Transverse colon (tissue), 4 donors: ENCODE measurements at places on chromosomes 4 and X.

DNA sequence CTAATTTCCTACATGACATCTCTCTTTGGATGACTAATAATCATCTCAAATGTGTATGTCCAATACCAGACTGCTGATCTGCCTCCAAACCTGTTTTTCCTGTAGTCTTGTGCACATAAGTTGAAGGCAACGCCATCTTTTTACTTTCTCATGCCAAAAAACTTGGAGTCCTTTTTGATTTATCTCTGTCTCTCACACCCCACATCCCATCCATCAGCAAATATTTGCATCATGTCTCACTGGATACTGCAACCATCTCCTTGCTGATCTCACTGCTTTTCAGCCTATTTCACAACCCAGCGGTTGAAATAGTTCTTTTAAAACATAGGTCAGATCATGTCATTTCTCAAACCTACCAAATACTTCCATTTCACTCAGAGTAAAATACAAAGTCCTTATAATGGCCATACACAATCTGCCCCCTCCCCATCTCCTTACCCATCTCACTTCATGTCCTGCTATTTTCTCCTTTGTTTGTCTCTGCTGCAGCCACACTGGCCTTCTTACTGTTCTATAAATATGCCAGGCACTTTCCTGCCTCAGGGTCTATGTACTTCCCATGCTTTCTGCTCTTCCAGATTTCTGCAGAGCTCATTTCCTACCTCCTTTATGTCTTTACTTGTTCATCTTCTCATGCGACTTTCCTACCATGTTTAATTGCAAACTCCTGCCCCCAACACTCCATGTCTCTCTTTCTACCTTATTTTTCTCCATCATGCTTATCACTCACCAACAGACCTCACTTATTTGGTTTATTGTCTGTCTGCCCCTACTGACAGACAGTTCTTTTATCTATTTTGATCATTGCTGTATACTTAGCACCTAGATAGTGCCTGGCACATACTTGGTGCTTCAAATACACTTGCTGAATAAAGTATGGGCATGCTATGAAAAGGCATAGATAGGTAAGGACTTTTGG, 98.8 kb downstream of the ANXA3 start:
- DNase-seq: no peak

DNA sequence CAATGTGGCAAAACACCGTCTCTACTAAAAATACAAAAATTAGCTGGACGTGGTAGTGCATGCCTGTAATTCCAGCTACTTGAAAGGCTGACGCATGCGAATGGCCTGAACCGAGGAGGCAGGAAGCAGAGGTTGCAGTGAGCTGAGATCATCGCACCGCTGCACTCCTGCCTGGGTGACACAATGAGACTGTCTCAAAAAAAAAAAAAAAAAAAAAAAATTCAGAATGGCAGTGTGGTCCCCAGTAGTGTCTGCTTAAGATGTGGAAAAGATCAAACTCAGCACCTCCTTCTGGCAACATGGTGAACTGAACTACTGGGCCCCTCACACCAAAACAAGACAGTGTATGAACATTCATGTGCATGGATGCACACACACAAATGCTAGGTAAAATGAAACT, 32.2 kb downstream of the SMS start:
- DNase-seq: no peak

DNA sequence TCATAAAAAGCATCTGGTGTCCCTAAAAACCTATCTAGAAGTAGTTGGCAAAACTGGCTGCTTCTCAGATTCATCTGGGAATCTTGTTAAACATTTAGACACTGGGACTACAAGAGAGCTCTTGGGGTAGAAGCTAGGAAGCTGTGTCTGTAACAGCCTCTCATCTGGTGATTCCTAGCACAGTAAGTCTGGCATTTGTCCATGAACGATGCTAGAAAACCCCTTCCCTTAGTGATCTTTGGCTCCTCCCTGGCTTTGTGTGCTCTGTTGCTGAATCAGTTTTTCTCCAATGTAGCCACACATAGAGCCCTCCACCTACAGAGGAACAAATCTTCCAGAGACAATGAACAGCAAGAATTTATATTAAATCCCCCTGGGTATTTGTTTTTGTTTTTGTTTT, 951.7 kb upstream of the LCORL start:
- DNase-seq: no peak

- no peak for DNase-seq
Observed at GRCh38 chrX:104284507-104284906, 29.8 kb upstream of the ESX1 start.

DNA sequence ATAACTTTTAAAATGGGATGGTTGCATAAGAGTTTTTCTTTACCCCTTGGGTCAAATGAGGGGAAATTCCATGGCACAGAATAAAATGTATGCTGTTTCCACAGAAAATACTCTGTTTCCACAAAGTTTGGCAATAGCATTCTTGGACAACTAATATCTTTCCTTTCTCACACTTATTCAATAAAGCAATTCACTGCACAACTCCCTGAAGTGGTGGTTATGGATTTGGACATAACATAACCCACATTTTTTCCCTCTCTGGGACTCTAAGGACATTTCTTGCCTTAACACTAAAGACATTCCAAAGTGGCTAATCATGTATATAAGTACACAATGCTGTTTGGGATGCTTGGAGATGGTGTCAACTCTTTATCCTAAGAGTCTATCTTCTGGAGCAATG, 51.7 kb upstream of the GPM6B start:
- DNase-seq: no peak

- peak; percentile 17 for DNase-seq
Observed at GRCh38 chrX:131841496-131842437, 181.3 kb upstream of the STK26 start.

- no peak for DNase-seq
Observed at GRCh38 chr4:183602557-183603027, 56.4 kb downstream of the RWDD4 start.

DNA sequence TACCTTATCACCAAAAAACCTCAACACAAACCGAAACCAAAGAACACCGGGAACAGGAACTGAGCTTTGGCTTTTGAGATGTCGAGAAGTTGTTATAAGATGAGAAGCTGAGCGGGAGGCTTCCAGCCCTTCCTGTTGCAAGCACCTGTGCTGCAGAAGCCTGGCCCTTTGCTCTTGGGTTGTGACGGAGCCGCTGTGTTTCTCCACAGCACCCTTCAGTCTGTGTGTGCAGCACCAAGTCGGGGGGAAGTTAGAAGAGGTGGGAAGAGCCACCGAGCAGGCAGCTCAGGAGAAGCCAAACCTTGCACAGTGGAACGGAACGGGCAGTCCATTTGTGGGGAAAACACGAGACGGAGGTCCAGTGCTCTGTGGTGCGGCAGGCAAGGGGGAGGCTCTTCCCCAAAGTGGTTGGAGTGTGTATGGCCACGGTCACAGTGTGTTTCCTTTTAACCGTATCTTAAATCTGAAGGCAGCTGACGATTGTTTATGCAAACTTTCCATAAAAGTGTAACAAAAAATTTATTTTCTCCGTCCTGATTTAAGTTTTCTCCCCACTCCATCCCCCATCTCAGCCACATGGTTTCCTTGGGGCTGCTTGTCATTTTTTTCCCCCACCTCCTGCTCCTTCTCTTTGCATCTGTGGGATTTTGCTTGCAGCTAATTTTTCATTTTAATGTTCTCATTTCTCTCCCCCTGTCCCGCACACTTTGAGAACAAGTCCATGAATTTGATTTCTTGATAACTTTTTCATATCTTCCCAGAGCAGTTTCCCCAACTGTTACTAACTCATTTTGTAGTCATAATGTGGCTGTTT, 123.7 kb downstream of the STOX2 start:
- no peak for DNase-seq

DNA sequence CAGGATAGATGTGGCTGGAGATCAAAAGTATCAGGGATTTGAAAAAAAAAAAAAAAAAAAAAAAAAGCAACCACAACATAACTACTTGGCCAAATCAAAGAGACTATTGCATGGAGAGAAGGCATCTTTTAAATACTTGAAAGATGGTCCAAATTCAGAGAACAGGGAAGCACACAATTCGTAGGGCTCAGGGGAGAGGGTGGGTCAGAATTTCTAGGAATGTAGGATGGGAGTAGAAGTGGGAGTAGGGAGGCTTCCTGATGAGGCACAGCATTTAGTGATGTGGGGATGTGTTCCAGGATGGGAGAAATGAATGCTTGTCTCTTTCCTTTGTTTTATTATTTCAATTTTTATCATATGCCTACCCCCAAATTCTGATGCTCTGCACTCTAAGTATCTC, 36.3 kb downstream of the RTL3 start:
- DNase-seq: no peak

GRCh38 chrX:100672966-100673365, 29.0 kb downstream of the SRPX2 start:
- DNase-seq: no peak

- no peak for DNase-seq
Observed at GRCh38 chr4:2587213-2587823, 50.9 kb downstream of the FAM193A start.

DNA sequence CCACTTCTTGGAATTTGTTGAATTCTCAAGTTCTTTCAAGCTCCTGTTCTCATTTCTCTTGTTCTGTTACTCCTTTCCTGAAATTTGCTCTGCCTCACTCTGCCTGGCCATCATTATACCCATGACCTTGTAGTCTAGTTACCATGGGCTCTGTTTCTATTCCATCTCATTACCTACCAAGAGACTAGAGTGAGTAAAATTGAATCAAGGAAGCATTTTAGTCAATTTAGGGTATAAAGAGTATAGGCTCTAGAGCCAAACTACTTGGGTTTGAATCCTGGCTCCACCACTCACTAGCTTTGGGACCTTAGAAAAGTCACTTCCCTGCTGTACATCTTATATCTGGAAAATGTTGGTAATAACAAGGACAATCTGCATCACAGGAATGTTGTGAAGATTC, 2.2 kb downstream of the ALAS2 start:
- DNase-seq: no peak
